CD4-positive, alpha-beta T cell treated with Interleukin-6 for 4 hours (primary cell): ENCODE measurements at places on chromosomes 12 and 14.

GRCh38 chr12:47783821-47784819, 11.1 kb downstream of the SLC48A1 start:
- no peak for DNase-seq

- no peak for DNase-seq
These were observed 42.6 kb downstream of the GPATCH2L start for GRCh38 chr14:76194327-76194726.

DNA sequence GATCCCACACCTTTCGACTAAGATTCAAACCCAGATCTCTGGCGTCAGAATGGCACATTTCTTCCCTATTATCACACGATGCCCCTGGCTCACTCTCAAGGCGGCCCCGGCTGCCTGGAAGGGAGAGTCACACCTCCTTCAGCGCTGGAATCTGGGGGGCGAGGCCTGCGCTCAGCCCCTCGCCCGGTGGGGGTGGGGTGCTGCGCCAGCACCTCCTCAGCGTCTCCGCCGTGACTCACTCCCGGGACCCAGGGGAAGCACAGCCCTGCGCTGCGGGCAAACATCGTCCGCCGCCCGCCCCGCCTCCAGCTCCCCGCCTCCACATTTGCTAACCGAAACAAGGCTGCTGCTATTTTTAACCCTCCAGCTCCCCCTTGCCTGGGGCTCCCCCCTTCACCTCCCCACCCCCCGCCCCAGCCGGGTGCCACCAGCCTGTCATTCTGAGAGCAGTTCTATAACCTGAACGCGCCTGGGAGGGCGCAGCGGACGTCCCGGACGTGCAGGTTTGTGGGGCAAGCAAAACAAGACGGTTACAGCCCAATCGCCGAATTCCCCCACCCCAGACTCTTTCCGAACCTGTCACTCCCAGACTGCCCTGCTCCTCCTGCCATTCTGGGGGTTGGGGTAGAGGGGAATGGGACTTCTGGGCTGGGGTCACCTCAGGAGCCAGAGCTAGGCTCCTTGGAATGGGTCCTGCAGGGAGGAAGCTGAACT, 6.7 kb downstream of the HDAC7 start:
- peak; percentile 96 for DNase-seq

DNA sequence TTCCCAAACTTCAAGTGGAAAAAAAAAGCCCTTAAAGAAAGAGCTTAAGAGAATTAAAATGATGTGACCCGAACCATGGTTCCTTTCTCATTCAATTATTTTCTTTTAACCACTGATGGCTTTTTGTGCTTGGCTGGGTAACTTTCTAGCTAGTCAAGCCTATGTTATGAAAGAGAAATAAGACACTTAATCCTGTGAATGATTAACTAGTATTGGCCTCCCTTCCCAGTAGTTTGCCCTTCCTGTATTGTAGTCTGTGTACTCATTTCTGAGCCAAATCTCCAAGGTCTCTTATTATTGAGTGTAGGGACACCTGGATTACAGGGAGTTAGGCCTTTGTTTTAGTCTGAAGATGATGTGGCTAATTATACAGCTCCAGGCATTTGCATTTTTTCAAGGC, 353.0 kb downstream of the RAD51B start:
- no peak for DNase-seq

- no peak for DNase-seq
These were observed 471.2 kb downstream of the DIO2 start for GRCh38 chr14:79740066-79740601.

- peak; percentile 45 for DNase-seq
These were observed 421.7 kb downstream of the VRK1 start for GRCh38 chr14:97218691-97219430.

- no peak for DNase-seq
These were observed 4.1 kb upstream of the FIGNL2 start for GRCh38 chr12:51852404-51853137.

GRCh38 chr14:24481622-24482324, 26.3 kb downstream of the CMA1 start:
- peak; percentile 57 for DNase-seq

DNA sequence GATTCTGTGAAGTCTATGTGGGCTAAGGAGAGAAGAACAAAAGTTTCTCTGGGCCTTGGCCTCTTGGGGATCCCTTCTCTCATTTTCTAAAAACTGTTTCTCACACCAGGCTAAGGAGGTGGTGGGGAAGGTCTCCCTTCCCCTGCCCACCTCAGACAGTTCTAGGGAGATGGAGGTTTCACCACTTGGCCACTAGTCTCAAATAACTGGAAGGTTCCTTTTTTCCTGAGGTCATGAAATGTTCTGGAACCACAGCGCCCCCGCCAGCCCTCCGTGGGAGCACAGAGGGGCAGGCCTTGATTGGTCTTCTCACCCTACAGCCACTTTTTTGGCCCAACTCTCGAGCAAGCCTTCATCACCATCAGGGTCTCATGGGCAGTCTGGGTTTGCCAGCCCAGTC, 12.6 kb downstream of the C12orf43 start:
- DNase-seq = no peak

DNA sequence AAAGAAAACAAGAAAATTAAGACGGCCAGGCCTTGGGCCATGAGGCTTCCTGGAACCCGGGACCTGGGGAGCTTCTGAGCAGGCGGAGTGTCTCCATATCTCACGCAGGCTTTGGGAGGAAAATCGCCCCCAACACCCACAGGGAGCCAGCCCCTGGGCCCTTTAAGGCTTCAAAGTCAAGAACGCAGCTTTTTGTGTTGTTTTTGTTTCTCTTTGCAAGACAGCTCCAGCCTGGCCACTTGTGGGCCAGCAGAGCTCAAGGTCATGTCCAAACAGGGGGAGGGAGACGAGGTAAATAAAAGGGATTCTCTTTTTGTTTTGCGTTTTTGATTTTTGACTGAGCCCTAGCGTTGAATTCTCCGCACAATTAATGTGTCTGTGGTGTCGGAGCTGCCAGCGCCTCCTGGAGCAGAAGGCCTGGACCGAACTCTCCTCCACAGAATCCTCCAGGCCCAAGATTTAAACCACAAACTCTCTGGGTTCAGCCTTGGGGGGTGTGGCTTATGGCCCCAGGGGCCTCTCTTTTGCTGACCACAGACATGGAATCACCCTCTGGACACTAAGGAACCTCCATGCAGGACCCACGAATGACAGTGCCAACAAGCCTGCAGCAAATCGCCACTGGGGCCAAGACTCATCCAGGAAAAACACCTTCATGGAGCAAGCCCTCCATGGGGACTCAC, 8.2 kb downstream of the SCARB1 start:
- DNase-seq = no peak

GRCh38 chr14:69004731-69005431, 25.8 kb upstream of the ACTN1 start:
- DNase-seq = no peak

DNA sequence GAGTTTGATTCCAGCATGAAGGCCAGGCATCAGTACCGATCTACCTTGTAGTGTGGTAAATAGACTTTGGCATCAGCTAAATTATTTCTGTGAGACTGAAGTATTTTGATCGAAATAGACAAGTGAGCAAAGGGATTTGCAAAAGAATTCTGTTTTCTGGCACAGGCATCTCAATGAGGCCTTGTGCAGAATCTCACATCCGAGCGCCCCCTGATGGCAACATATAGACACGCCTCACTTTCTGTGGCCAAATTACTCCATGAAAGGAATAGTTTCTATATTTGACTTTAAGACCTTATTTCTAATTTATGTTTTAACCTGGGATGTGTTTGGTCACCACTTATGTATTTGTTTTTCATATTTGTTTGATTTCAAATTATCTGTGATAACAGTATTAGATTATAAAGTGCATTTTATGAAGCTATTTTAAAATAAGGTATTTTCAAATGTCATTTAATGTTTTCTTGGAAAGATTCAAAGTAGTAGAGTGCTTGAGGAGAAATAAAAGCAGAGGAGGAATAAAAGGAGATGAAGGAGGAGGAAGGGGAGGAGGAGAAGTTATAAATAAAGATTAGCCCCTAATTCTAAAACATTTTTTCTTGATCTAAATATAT, 731.9 kb downstream of the NRXN3 start:
- no peak for DNase-seq

- DNase-seq = no peak
These were observed 20.1 kb downstream of the TPCN1 start for GRCh38 chr12:113241191-113242025.

DNA sequence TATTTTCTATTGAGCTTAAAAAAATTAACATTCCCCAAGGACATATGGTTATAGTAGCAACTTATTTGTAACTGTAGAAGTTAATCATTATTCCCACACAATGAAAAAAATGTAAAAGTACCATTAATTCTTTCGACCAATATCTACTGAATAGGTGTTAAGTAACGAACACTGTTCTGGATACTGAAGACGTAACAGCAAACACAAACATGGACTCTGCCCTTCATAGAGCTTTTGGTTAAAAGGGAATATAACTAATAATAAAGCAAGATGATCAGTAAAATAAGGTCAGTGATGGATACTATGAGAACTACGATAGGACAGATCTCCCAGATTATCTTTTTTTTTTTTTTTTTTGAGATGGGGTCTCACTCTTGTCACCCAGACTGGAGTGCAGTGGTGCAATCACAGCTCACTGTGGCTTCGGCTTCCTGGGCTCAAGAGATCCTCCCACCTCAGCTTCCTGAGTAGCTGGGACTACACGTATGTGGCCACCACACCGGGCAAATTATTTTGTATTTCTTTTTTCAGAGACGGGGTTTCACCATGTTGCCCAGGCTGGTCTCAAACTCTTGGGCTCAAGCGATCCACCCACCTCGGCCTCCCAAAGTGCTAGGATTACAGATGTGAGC, 93.9 kb downstream of the PAWR start:
- DNase-seq = no peak

DNA sequence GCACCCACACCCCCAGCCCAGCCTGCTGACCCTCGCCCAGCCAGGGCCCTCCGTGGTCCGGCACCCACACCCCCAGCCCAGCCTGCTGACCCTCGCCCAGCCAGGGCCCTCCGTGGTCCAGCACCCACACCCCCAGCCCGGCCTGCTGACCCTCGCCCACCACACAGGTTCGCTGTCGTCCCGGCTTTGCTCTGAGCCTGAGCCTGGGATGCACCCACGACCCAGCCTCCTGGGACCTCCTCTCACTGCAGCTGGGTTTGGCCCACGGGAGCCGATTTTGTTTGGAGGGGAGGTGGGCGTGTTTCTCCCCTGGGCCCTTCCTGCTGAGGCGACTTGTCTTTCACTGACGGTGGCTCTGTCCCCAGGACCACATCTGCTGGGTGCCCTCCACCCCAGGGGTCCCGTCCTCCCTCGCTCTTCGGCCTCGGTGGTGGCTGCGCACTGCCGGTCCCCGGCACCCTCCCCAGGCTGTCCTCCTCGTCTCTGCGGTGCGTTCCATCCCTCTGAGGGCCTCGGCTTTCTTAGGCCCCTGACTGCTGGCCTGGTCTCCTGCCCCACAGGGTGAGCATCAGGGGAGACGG, 83.8 kb downstream of the GALNT9 start:
- DNase-seq = no peak

DNA sequence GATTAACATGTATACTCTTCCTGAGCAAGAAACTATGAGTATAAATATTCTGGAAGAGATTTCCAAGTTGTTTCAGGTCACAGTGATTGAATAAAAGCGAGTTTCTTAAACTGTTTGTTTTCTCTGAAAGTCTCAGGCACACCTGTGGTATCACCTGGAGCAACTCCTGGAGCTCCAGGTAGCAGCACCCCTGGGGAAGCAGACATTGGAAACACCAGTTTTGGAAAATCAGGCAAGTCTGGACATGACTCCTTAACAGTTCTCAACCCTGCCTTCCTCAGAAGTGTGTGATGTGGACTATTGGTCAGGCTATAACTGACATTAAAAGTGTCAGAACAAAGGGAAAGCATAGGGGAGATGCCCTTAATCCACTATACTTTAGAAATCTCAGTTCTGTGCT, 217.6 kb upstream of the CNTN1 start:
- no peak for DNase-seq

- DNase-seq = no peak
These were observed 75.4 kb upstream of the FKBP4 start for GRCh38 chr12:2719392-2719791.

DNA sequence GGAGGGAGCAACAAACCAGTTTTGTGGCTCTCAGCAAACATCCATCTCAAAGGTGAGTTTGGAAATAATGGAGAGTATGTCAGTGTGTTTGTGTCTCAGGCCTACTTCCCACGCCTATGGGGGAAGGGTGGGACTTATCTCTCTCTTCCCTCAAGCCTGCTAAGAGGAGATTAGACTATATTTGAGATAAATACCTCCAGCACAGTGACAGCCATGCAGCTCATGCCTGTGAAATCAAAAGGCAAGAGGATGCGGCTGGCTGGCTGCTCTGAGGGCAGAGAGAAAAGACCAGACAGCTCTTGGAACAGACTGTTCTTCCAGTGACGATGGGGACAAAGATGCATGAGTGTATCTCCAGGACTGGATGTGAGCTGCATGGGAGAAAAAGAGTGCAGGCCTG, 14.7 kb upstream of the POC1B start:
- no peak for DNase-seq

DNA sequence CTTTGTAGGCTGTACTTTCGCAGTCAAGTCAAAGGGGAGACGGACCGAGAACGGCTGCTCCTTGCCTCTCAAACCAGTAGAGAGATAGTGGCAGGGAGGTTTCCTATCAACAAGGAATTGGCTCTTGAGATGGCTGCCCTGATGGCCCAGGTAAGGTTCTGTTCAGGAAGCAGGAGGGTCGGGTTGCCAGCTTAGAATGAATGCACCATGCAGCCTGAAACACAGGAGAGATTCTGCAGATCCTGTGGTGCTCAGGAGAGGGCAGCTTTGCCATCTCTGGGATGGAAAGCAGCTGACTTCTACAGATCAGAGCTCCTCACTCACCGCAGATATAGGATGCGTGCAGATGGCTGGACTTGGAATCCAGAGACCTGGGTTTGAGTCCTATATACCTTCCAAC, 18.0 kb downstream of the PIGH start:
- DNase-seq = no peak

DNA sequence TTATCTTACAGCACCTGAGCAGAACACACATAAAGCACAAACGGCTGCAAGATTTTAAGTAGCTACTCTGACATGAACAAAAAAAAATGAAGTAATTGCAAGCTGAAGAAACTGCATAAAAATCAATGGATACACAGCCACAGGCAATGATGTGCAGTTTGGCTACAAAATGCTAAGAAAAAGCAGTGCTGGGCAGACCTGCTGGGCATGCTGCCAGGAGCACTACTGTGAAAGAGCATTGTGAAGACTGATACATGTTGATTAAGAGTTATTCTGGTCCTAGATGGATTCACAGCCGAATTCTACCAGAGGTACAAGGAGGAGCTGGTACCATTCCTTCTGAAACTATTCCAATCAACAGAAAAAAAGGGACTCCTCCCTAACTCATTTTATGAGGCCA, 20.1 kb upstream of the RTN1 start:
- DNase-seq = no peak

DNA sequence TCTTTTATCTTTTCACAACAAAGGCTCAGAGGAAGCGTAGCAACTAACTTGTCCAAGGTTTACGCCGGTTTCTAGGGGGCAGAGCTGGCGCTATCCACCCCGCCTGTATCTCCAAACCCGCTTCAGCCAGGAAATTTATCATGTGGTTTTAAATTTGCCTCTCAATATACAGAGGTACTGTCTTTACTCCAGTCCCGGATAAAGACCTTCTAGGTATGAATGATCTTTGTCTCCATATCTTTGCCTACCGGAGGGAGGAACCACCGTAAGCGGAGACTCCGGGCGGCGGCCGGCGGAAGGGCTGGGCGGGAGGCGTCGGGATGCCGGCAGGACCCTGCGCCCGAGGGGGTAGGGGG, 693 bp upstream of the RIMKLB start:
- DNase-seq = peak; percentile 24
